ENCODE measurements at places on chromosomes 4 and X.
A peak's percentile ranks its signal among the peaks of the same experiment; 100 is the strongest.

DNA sequence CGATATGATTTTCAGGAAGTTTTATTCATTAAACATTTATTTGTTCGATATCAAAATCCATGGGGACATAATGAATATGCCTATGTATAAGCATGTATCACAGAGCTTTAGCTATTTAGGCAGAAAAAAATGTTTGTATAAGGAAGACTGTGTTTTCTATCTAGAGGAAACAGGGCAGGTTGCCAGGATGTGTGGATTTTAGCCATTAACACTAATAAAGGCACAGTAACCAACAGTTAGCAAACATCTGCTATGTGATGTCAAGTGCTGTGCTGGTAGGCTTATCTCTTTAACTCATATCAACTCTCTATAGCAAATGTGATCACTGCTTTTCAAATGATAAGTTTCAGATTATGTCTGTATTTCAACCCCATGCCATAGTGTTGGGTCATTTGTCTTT lies 708.9 kb upstream of the HS3ST1 start:
- DNase-seq = no peak

DNA sequence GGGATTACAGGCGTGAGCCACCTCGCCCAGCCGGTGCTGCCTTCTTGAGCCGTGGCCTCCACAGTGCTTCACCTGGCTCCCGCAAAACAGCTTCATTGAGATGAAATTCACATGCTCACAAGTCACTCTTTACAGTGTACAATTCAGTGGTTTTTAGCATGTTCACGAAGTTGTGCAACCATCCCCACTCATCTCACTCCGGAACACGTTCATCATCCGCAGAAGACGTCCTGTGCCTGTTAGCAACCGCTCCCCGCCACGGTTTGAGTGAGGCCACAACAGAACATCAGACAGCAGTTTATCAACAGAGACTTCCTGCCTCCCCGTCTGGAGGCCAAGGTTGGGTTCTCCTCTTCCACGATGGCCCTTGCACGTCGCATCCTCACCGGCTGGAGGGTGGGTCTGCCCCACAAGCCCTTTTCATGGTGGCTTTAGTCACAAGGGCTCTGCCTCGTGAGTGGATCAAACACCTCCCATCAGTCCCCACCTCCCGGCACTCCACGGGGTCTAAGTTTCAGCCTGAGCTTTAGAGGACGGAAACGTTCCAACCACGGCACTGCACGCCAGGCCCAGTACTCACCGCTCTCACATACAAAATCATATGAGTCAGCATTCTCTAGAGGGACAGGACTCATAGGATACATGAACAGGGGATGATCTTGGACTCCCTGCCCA lies 29.6 kb upstream of the SPON2 start:
- peak; percentile 39 for DNase-seq

DNA sequence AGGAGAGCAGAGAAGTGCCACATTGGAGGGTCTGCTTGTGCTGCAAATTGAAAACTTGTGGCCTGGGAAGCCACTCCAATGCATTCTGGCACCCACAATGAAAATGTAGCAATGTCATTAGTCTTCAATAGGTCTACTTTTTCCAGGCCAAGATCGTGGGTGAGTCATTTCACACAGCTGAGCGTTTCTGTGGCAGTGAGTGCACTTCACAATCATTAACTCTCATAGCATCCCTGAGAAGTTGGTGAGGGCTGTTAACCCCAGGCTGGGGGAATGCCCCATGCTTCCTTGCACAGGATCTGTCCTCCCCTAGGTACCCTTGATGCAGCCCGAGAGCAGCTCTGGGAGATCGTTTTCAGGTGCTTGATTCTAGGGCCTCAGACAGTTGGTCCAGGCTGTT lies 196.8 kb upstream of the ATP6AP2 start:
- no peak for DNase-seq

GRCh38 chrX:130593911-130594310 lies 192.1 kb downstream of the RBMX2 start:
- no peak for DNase-seq

GRCh38 chrX:119174900-119175299 lies 47.3 kb upstream of the KIAA1210 start:
- no peak for DNase-seq

DNA sequence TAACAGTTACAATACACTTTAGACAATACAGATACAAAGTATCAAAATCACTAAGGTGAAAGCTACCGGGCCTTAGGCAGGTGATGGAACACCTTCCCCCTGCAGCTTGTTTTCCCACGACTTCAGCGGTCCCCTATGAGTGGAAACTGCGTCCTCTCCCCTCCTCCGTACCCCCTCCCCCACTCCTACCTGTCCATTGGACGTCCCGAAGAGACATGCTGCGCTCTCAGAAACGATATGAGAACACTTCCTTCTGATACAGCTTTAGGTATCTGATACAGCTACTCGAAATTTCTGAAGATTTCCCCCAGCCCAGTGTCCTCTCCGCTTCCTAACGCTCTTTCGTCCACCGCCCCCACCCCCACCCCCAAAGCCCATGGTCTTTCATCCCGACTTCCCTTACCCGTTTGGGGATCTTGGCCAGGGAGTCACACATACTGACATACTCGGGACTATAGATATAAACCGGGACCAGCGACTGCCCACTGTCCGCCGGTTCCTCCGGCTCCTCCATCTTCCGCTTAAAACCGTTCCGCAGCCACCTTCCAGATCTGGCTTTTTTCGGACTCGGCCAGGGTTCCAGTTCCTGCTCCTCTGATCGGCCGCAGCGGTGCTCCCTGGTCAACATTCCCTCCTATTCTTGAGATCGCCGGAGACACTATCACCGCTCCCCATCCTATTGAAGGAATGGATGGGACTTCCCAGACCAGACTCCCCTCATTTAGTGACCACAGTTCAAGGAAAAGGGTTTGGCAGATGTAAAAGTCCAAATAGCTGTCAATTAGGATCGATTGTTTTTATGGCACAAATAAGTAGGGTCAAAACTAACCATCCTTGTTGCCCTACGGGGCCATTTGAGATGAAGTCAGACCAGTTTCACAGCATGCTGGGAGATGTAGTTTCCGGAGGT lies at the start of gene HDAC8:
Gene HDAC8 (minus strand): TSS at position 596 of the 910 bp plus-strand sequence. CDS start 82 bp downstream, at position 514.
- DNase-seq = peak; percentile 21

DNA sequence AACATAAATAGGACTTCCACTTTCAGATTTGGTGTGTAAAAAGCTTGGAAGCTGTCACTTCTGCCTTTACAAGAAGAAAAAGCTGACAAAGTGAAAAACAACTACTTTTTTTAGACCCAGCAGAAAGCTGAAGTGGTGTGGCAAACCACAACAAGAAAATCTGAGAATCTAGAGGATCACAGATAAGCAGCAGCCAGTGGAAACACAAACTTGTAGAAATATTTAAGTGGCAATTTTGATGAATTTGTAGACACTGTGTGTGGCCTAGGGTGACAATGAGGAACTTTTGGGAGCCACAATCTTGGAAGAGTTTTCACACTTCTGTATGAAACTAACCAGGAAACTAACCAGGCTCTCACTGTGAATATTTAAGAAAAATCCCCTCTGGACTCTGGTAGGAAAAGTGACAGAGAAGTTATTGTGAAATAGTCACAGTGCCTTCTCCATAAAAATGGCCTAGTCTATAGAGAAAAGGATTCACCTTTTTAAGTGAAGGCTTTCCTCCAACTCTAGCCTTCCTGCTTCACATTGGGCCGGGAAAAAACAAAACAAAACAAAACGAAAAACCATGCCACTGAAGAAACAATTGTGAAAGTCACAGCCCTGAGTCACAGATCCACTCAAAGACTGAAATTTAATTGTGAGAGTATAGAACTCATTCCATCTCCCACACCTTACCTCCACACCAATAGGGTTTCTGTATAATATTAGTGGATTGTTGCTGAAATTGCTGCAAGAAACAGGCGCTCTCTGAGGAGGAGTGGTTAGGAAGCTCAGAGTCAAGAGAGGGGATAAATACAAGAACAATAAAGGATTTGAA lies 26.7 kb upstream of the GUCY1A1 start:
- DNase-seq = no peak

GRCh38 chrX:31240982-31241381 lies 169.1 kb upstream of the FTHL17 start:
- no peak for DNase-seq

GRCh38 chr4:108119199-108119800 lies 49.4 kb downstream of the LEF1 start:
- DNase-seq = no peak

- DNase-seq = no peak
Observed at GRCh38 chr4:80489798-80490197, 154.3 kb downstream of the CFAP299 start.

- DNase-seq = no peak
Observed at GRCh38 chrX:119206203-119206602, 29.9 kb upstream of the PGRMC1 start.

DNA sequence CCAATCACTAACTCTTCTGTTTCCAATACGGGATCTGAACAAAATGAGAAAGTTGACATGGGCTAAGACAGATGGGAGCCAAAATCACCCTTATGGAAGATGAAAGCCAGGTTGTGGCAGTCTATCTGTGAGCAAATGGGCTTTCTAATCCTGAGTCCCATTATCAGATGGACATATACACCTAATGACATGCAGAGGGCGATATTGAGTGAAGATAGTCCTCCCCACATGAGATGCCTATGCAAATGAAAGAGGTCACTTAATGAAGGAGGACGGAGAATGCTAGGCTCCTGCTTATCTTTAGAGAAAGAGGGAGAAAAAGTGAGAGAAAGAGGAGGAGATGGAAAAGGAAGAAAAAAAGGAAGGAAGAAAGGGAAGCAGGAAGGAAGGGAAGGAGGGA lies 547.5 kb downstream of the NLGN4X start:
- no peak for DNase-seq

DNA sequence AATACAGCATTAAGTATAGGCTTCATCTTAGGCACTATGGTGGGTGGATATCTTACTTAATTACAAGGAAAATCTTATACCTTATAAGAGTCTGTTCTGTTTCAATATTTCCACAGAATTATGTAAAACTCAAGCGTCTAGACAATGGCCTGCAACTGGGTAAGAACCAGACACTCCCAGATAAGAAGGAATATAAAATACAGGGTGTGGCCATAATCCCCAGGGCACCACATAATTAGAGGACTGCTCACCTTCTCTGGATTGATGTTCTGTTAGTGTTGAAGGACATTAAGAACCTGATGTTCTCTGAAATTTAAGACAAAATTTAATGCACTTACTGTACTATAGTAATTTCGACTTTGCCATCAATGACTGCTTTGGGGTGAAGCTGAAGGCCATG lies 198.2 kb upstream of the ARSJ start:
- no peak for DNase-seq

GRCh38 chr4:26909369-26909768 lies 48.7 kb downstream of the STIM2 start:
- no peak for DNase-seq

DNA sequence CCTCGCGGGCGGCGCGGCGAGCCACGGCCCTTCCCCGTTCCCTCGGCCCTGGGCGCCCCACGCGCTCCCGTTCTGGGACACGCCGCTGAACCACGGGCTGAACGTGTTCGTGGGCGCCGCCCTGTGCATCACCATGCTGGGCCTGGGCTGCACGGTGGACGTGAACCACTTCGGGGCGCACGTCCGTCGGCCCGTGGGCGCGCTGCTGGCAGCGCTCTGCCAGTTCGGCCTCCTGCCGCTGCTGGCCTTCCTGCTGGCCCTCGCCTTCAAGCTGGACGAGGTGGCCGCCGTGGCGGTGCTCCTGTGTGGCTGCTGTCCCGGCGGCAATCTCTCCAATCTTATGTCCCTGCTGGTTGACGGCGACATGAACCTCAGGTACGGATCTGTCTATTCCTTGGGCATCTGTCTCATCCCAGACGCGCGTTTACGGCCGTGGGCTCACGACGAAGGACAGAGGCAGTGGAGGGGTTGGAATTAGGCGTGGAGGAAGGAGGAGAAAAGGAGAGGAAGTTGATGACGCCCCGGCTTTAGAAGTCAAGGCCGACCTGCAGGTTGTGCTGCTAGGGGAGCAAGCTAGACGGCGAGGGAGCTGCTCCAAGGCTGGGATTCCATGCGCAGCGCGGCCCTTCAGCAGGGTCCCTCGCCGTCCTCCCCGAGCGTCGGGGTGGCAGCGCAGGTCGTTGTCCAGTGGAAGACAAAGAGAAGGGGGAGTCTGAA lies 792 bp downstream of the SLC10A4 start:
- DNase-seq = no peak

- DNase-seq = no peak
Observed at GRCh38 chr4:57193209-57193810, 83.1 kb upstream of the IGFBP7 start.

Measured in stimulated activated CD4-positive, alpha-beta T cell treated with anti-CD3 and anti-CD28 coated beads, Interleukin-1b, Interleukin-23, amount 100 ng/mL, for 4 hours (primary cell).